ENCODE measurements at places on chromosomes 2 and 18. TPM values are rescaled to one million over a fixed set of nuclear protein-coding genes. Genes with fewer than 3 reads are reported as not detected.
A peak's percentile ranks its signal among the peaks of the same experiment; 100 is the strongest.

The KATNAL2 gene
- 3.9 TPM for total RNA-seq

DNA sequence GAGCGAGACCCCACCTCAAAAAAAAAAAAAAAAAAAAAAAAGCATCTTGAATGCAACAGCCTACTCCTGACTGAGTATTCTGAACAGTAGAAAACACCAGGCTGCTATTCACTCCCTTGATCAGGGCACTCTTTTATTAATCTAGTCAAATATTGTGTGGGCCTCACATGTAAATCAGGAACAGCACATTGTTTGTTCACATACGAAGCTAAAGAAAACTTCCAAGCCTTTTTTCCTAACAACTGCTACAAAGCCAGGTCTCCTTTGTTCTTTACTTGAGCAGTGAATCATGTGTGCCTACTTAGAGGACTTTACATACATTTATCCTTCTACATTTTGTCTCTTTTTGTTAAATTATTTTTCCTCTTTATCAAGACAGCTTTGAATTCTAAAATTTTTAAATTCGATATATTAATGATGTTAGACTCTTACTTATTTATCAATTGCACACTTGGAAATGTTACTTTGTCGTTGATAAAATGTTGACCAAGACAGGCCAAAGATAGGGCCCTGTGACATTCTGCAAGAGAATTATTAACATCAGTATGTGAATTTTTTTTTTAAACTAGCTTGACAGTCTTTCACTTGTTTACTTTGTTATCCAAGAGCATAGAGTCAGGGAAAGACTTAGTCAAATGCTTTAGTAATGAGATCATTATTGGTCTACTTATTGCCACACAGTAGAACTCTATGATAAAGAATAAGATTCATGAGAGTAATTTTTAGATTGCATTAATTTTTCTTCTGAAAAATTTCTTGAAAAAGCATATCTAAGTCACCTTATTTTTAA is 13.2 kb downstream of the SPATS2L start:
- DNase-seq: no peak
- no peaks in the 10 kb centered on the region for H3K36me3 ChIP-seq
- peaks cover 22% of the 10 kb centered on the region for H3K4me1 ChIP-seq
- no peaks in the 10 kb centered on the region for H3K27me3 ChIP-seq
- H3K4me3 ChIP-seq: no peak overlapping the region
- H3K27ac ChIP-seq: no peak overlapping the region

- no peaks in the 10 kb centered on the region for H3K4me1 ChIP-seq
- no peak for DNase-seq
- H3K36me3 ChIP-seq: no peaks in the 10 kb centered on the region
- H3K4me3 ChIP-seq: no peak overlapping the region
- no peak overlapping the region for H3K27ac ChIP-seq
These were observed 593.5 kb downstream of the ADCYAP1 start for GRCh38 chr18:1498216-1498615.

The DSG2 gene
- total RNA-seq: 0.69 TPM

DNA sequence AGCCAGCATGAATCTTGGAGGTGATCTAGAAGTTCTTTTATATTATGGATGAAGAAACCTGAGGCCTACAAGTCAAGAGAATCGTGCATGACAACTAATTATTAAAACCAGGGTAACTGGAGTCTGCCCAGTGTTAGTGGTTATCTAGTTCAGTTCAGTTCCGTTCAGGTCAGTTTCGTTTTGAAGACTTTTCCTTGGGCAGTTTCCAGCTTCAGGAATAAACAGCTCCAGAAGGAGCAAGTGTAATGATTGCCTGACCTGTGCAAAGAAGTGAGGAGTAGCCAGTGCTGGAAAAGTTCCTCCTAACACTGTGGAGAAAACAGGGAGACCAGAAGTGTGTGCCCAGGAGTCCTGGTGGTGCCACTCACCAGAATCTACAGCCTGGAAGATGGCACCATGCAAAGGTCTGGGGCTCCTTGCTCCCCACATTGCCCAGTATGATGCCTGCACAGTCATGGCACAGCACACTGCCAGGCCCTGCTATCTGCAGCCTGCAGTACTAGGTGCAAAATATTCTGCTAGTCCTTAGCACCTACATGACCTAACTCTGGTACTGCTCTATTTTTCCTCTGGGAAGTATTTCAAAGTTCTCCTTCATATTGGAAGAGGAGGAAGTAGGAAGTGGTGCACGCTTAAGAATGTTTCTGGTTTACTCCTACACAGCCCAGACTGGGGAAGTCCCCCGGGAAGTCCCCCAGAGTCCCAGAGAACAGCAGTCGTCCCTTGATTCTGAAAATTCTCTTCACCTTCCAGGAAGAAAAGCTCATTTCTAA is 65.8 kb downstream of the SUMO1 start:
- H3K4me1 ChIP-seq: no peaks in the 10 kb centered on the region
- no peak for DNase-seq
- no peak overlapping the region for H3K4me3 ChIP-seq
- H3K36me3 ChIP-seq: no peaks in the 10 kb centered on the region

The SCN1A gene
- 0.27 TPM for total RNA-seq

The ERBB4 gene
- total RNA-seq: 0.06 TPM

The APCDD1 gene
- total RNA-seq: 62.2 TPM

The G6PC2 gene
- not detected for total RNA-seq

- peaks cover 70% of the 10 kb centered on the region for H3K36me3 ChIP-seq
- H3K27ac ChIP-seq: no peak overlapping the region
- DNase-seq: no peak
These were observed 71.7 kb downstream of the DNMT3A start for GRCh38 chr2:25270061-25270460.

The CNGA3 gene
- total RNA-seq: not detected

- H3K27ac ChIP-seq: peak overlapping the region; percentile 45
- no peak overlapping the region for H3K4me3 ChIP-seq
- H3K4me1 ChIP-seq: peaks cover 19% of the 10 kb centered on the region
- H3K36me3 ChIP-seq: no peaks in the 10 kb centered on the region
- DNase-seq: peak; percentile 60
These were observed 1.8 kb downstream of the ZBTB7C start for GRCh38 chr18:48407358-48407757.

The TNP1 gene
- total RNA-seq: not detected

DNA sequence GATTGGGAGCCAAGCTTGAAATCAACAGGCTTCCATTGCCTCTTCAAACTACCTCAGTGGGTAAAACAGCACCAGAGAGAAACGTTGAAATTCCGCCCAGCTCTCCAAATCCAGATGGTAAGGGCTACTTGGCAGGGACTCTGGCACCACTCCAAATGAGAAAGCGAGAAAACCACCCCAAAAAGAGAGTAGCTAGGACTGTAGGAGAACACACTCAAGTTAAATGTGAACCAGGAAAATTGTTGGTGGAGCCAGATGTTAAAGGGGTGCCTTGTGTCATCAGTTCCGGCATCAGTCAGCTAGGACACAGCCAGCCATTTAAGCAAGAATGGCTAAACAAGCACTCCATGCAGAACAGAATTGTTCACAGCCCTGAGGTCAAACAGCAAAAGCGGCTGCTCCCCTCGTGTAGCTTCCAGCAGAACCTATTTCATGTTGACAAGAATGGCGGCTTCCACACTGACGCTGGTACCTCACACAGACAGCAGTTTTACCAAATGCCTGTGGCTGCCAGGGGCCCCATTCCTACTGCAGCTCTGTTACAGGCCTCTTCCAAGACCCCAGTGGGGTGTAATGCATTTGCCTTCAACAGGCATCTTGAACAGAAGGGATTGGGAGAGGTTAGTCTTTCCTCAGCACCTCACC is 167.3 kb downstream of the ASXL3 start:
- no peak overlapping the region for H3K27ac ChIP-seq
- H3K4me1 ChIP-seq: no peaks in the 10 kb centered on the region
- no peaks in the 10 kb centered on the region for H3K36me3 ChIP-seq

GRCh38 chr2:171564463-171564862 is 42.2 kb downstream of the CYBRD1 start:
- no peaks in the 10 kb centered on the region for H3K4me1 ChIP-seq
- no peak overlapping the region for H3K27ac ChIP-seq
- no peaks in the 10 kb centered on the region for H3K27me3 ChIP-seq
- no peak overlapping the region for H3K4me3 ChIP-seq
- no peaks in the 10 kb centered on the region for H3K36me3 ChIP-seq

The HJURP gene
- 1.2 TPM for total RNA-seq

DNA sequence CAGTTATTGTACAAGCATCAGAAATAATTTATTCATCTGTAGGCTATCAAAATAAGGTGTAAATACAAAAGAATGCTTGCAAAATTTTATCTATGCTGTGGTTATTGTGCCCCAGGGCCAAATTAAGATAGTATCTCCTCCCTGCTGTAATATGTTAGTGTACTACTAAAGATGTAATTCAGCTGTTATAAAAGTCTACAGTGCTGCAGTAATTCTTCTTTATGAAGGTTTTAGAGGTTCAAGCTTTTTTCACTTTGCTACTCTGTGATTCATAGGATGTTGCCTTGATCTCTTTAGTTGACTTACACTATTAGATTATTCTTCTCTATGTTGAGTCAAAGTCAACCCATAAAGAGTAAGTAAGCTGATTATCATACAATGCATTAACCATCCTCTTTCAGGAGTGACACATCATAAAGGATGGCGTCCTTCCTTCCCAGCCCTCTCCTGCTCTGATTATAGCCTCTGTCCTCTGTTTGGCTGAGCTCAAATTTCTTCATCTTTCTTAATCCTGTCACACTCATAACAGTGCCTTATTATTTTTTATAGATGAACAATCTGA is 29.3 kb upstream of the DYNAP start:
- H3K4me1 ChIP-seq: no peaks in the 10 kb centered on the region
- H3K27me3 ChIP-seq: no peaks in the 10 kb centered on the region
- H3K36me3 ChIP-seq: no peaks in the 10 kb centered on the region
- H3K27ac ChIP-seq: no peak overlapping the region
- DNase-seq: no peak

The ZBTB7C gene
- total RNA-seq: 28.1 TPM

DNA sequence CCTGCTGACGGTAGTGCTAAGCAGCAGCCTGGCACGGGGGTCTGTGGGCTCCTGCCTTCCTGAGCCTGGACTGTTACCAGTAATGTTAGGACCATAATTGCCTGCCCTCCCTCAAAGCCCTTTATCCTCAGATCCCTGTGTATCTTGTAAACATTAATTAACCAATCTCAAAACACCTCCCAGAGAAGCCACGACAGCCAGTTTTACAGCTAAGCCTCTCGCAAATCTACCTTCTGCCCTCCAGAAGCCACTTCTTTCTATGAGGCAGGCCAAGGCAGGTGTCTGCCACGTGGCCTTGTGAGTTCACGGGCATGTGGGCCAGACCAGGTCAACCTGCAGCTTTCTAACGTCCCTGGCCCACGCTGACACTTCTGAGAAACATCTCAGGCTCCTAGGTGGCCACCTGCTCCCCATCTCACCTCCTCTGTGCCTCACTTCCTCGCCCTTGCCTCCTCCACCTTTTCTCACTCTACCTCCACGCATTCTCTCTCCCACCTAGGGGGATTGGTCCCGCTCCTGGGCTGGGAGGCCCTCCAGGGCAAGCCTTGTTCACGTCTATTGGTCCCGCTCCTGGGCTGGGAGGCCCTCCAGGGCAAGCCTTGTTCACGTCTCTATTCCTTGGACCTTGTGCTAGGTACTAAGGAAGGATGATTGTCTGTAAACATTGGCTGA is 64.3 kb downstream of the EDAR start:
- H3K4me3 ChIP-seq: no peak overlapping the region
- no peak overlapping the region for H3K27ac ChIP-seq
- no peak for DNase-seq
- H3K27me3 ChIP-seq: no peaks in the 10 kb centered on the region

DNA sequence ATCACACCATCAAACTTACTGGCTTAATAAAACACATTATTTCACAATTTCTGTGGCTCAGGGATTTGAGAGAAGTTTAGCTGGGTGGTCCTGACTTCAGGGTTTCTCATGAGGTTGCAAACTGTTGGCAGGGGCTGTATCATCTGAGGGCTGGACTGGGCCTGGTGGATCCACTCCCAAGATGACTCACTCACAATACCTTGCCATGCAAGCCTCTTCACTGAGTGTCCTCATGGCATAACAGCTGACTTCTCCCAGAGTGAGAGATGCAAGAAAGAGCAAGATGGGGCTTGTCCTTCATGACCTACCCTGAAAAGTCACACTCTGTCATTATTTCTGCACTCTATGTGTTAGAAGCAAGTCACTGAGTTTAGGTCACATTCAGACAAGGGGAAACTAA is 73.8 kb downstream of the AQP4 start:
- no peaks in the 10 kb centered on the region for H3K4me1 ChIP-seq
- no peaks in the 10 kb centered on the region for H3K27me3 ChIP-seq
- no peaks in the 10 kb centered on the region for H3K36me3 ChIP-seq
- DNase-seq: no peak
- no peak overlapping the region for H3K4me3 ChIP-seq

The CHRNG gene
- not detected for total RNA-seq

GRCh38 chr2:144554492-144555210 is 34.7 kb upstream of the ZEB2 start:
- no peak overlapping the region for H3K4me3 ChIP-seq
- DNase-seq: no peak
- no peaks in the 10 kb centered on the region for H3K36me3 ChIP-seq

All from adrenal gland (tissue), 19 donors.